ENCODE measurements at places on chromosomes 12 and 14. TPM values are rescaled to one million over a fixed set of nuclear protein-coding genes. Genes with fewer than 3 reads are reported as not detected.

The MYO1H gene
- total RNA-seq: not detected

The KRT6B gene
- total RNA-seq: not detected

The DEPDC4 gene
- 2.3 TPM for total RNA-seq

GRCh38 chr12:1013618-1014489, 22.8 kb downstream of the ERC1 start:
- H3K27ac ChIP-seq: no peak overlapping the region
- peaks cover 2% of the 10 kb centered on the region for H3K36me3 ChIP-seq
- DNase-seq: no peak
- no peak overlapping the region for H3K4me3 ChIP-seq

DNA sequence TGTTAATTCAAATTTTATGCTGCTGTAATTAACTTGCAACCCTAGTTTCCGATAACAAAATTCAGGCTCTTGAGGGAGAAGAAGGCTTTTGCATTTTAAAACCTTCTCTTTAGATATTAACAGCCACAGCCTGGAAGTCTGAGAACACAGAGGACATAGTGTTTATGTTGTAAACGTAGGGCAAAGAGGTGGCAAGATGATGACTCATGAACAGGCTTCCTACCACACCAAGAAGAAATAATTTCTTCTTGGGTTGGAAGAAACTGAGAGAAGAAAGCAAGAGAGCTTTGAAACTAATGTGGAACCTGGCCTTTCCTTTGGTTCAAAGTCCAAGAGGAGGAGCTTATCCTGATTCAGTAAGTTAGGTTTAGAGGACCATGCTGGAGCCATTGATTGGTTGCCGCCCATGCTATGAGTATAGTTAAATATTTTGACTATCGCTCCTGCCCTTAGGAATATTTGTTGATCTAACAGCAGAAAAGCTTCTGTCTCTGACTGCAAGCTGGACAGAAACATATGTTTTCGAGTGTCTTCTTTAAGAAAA, 31.8 kb downstream of the CCDC198 start:
- no peak for DNase-seq
- H3K27me3 ChIP-seq: peaks cover 3% of the 10 kb centered on the region
- H3K4me3 ChIP-seq: no peak overlapping the region

GRCh38 chr12:89448526-89448925, 76.1 kb downstream of the GALNT4 start:
- H3K4me1 ChIP-seq: peaks cover 3% of the 10 kb centered on the region
- no peaks in the 10 kb centered on the region for H3K27me3 ChIP-seq
- H3K4me3 ChIP-seq: no peak overlapping the region
- peaks cover 55% of the 10 kb centered on the region for H3K36me3 ChIP-seq
- DNase-seq: no peak
- H3K27ac ChIP-seq: no peak overlapping the region

DNA sequence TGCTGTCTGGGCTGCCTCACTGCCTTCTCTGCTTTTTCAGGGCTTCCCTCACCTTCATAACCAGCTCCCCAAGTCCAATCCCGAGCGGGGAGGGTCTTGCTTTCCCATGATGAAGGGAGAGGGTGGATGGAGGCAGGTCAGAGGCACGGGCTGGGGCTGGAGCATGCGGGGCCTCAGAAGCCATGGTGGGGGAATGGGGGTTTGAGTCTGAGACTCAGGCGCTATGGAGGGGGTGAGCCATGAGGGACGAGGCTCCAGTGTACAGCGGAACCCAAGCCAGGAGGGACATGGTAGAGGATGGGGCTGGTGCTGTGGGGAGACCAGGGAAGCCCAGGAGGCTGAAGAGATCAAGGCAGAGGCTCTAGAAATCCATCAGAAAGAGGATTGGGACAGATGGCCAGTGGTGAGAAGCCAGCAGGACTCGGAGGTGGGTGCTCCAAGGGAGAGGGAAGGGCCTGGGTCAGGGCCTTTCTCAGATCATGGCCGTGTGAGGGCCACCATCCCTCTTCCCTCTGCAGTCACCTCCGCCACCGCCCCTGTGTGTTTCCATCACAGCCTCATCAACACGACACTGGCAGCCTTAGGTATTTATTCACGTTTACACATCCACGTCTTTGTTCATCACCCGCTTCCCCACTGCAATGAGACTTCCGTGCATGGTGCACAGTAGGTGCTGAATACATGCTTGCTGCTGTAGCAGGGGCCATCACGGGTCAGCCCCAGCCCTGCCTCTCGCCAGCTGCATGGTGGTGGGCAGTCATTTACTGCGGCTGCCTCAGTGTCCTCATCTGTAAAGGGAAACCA, 144.7 kb downstream of the ADGRD1 start:
- no peaks in the 10 kb centered on the region for H3K36me3 ChIP-seq
- H3K27me3 ChIP-seq: peaks cover 6% of the 10 kb centered on the region
- DNase-seq: peak; percentile 4

DNA sequence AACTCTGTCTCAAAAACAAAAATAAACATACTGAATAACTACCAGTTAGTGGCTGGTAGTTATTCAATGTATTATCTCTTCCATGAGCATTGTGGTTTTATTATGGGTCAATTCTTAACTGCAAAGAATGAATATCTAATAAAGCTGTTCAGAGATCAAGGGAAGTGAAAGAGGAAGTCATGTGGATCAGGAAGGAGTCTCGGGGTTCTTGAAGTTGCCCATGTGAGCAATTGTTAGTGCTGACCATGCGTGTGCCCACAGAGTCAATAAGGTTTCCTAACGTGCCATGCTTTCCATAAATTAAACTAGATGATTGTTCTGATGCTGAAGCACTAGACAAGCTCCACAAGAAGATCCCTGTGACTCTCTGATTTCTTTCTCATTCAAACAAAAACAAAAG, 136.5 kb upstream of the CPSF6 start:
- DNase-seq: no peak

- H3K27me3 ChIP-seq: no peaks in the 10 kb centered on the region
- DNase-seq: no peak
- no peak overlapping the region for H3K27ac ChIP-seq
- no peaks in the 10 kb centered on the region for H3K4me1 ChIP-seq
- no peaks in the 10 kb centered on the region for H3K36me3 ChIP-seq
- H3K4me3 ChIP-seq: no peak overlapping the region
Observed at GRCh38 chr12:19203013-19203412, 73.5 kb downstream of the PLEKHA5 start.

GRCh38 chr12:89525305-89525823, 483 bp downstream of the POC1B start:
- H3K27ac ChIP-seq: peak overlapping the region; percentile 97
- peak overlapping the region; percentile 98 for H3K4me3 ChIP-seq
- DNase-seq: peak; percentile 71
- H3K36me3 ChIP-seq: peaks cover 34% of the 10 kb centered on the region

Data from activated naive CD8-positive, alpha-beta T cell treated with anti-CD3 and anti-CD28 coated beads, Interleukin-2, amount 10 ng/mL, durations not matched to agents 7 days and 5 days (primary cell).